ENCODE measurements at places on chromosomes 12 and 14.

DNA sequence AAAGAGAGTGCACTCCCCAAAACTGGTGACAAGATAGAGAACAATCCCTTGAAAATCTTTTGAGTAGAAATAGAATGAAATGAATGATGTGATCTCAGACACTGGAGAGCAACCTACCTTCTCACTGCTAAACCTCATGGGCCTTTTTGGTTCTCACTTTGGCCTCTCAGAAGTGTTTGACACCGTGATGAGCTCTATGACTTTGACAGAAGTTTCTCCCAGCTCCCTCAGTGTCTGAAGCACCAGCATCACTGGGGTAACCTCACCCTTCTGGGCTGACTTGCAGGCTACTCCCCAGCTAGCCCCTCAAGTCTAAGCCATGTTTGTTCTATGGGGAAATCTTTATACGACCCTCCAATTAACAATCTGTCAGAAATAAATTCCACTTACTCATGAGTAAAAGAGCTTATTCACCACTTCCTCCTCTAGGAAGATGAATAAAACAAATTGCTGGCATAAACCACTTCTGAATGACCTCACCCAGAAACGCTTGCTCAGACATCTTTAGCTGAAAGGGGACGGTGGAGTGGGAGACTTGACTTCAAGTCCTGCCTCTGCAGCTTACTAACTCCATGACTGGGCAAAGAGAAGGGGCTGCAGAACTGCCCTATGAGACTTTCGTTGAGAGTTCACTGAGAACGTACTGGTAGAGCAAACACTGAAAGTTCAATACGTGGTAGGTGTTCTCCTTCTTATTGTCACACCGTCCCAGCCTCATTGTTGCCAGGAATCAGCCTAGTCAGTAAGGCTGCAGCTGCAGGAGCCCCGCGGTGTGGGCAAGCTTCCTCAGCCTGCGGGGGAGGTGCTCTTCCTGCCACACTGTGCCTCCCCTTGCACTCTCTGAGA, 46.5 kb downstream of the ST8SIA1 start:
- peak; percentile 16 for DNase-seq

DNA sequence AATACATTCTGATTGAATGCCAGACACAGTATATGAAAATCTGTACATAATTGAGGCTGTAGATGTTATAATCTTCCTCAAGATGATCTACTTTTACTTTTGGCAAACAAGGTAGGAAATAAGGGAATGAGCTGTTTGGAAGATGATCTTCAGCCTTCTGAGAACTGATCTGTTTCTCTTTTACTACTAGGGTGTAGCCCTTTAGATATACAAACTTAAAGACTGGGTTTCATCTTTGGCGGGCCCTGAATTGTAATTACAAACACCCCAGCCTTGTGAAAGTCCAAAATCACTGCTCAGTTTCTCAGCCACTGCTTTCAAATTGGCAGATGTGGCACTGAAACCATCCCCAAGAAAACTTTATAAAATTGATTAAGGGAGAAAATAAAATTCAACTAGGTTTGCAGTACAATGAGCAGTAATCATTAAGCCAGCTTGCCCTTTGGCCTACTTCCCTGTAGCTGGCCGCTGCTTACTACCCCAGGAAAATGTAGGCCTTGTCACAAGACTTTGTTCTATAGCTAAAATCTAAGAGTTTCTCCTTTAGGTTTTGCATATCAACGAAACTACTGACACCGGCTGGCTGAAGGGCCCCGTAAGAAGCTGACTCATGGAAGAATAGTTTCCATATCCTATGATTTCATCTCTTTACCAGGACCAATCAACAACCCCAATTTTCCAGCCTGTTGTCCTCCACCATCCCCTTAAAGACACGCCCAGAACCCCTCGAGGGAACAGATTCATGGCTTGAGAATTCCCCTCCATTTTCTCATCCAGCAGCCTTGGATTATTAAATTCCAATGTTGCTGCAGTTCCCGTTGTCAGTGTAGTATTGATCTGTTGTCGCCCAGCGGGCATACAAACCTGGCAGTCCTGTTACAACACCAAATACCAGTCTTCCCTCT, 210.8 kb downstream of the PCNX1 start:
- peak; percentile 55 for DNase-seq

GRCh38 chr14:23984891-23985602, 3.7 kb upstream of the DHRS4L2 start:
- DNase-seq = no peak

DNA sequence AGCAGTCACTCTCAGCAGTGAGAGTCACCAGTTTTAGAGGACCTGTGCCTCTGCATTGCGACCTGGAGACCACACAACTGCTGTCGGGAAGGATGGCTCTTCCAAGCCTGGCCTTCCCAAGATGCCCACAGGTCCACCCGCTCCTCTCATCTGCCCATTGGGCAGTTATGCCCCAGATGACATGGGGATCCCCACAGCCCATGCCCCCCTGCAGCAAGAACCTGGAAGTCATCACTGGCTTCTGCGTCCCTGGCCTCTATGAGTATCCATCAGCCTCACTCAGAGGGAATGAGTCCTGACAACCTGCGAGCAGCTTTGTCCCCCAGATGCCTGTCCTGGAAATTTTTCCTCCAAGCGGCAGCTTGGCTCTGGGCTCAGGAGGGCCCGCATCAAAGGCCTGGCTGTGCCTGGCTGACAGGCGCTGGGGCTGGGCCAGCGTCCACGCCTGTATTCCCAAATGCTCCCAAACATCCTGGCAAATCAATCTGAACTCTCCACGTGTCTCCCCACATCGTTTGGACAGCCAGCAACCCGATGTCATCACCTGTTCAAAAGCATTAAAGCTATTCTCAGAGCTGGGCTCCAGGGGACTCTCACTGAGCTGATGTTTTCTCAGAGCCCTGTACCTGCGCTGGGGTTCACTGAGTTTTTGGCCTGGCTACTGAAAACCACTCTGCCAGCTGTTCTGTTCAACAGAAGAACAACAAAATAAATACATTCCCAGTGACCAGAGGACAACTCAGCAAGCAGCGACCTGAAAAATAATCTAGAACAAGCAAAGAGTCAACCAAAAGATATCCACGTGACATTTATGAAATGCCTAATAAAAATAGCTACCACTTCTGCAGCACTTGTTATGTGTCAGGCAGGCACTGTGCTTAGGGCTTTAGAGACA, 57.8 kb downstream of the CLMN start:
- DNase-seq = no peak

- DNase-seq = peak; percentile 99
These were observed 51.4 kb downstream of the VCPKMT start for GRCh38 chr14:50064993-50065392.

GRCh38 chr12:42589465-42590329, at the start of gene PRICKLE1:
Gene PRICKLE1 (minus strand): TSS chr12:42589746. CDS start chr12:42472516, 117,230 bp downstream.
- peak; percentile 51 for DNase-seq

DNA sequence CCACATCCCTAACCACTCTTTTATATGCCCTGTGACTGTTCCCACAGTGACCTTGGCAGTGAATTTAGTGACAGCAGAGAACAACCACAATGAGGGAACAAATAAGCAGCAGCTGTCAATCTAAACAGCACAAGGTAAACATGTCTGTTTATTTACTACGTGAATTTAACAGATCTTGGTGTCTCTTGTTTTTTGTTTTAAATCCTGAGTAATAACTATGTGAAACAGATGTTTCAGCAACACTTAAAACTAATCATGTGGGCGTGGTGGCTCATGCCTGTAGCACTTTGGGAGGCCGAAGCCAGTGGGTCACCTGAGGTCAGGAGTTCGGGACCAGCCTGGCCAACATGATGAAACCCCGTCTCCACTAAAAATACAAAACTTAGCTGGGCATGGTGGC, 17.0 kb upstream of the CFAP54 start:
- DNase-seq = no peak

DNA sequence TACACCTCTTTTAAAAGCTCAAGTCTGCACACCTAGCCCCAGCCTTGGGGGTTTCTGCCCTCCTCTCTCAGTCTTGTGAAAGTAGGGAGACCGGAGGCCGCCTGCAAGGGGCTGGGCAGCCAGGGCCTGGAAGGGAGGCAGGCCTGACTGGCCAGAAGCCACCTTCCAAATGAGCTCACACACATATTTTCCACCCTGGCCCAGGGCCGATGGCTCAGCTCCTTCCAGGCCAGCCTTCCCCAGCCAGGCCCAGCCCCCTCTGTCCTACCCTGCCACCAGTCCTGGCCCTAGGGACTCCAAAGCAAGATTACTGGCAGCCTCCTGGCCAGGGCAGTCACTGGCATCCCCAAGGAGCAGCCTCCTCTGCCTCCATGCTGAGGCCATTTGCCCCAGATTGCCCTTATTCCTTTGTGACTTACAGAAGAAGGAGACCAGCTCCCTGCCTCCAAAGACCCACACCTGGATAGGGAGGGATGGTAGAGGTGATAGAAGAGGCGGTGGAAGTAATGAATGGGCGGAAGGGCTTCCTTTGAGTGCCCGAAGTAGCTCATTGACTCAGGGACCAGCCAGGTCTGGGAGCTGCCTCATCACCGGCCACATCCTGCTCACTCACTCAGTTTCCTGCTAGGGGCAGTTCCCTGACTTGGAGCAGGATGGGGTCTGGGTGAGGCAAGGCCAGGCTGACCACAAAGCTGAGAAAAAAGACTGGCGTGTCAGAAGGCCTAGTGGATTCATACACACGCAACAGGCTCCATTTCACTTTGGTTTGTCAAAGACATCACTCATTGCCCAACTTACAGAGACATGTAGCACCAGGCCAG, 14.8 kb downstream of the MMP14 start:
- peak; percentile 96 for DNase-seq

GRCh38 chr14:95095996-95096395, 61.3 kb downstream of the DICER1 start:
- DNase-seq = no peak

- no peak for DNase-seq
These were observed 20.5 kb downstream of the IRF2BPL start for GRCh38 chr14:77007975-77008421.

- DNase-seq = no peak
These were observed 18.2 kb downstream of the PNMA1 start for GRCh38 chr14:73695997-73696396.

- no peak for DNase-seq
These were observed 137.0 kb upstream of the MDM1 start for GRCh38 chr12:68469113-68469512.
